Metanephros (tissue), 2 donors: ENCODE measurements at places on chromosomes 3 and 15. TPM values are rescaled to one million over a fixed set of nuclear protein-coding genes. Genes with fewer than 3 reads are reported as not detected.

Gene NRROS
- 7.6 TPM for total RNA-seq

Gene SKOR1
- total RNA-seq, result 0.29 TPM

Gene PYGO1
- total RNA-seq, result 13.1 TPM

Gene UROC1
- 0.35 TPM for total RNA-seq

Gene STRA6
- total RNA-seq, result 14.9 TPM

Gene SAMD7
- total RNA-seq, result 0.18 TPM

Gene ABHD14A
- 17.0 TPM for total RNA-seq

Gene CPN2
- 0.12 TPM for total RNA-seq

Gene MAPKAPK3
- 65.6 TPM for total RNA-seq

Gene WDR49
- 3.7 TPM for total RNA-seq

Gene ITGA11
- total RNA-seq, result 12.9 TPM

Gene ACY1
- 47.4 TPM for total RNA-seq

Gene SV2B
- total RNA-seq, result 2.1 TPM
